ENCODE measurements at places on chromosomes 7 and 10.

GRCh38 chr7:129877146-129877792 is 75.5 kb downstream of the UBE2H start:
- no peak for DNase-seq

GRCh38 chr7:118861581-118861980 is 637.1 kb downstream of the ANKRD7 start:
- DNase-seq: no peak

- no peak for DNase-seq
These were observed 208.3 kb downstream of the LRMDA start for GRCh38 chr10:75639736-75640135.

GRCh38 chr10:12659706-12660105 is 310.4 kb downstream of the CAMK1D start:
- DNase-seq: no peak

DNA sequence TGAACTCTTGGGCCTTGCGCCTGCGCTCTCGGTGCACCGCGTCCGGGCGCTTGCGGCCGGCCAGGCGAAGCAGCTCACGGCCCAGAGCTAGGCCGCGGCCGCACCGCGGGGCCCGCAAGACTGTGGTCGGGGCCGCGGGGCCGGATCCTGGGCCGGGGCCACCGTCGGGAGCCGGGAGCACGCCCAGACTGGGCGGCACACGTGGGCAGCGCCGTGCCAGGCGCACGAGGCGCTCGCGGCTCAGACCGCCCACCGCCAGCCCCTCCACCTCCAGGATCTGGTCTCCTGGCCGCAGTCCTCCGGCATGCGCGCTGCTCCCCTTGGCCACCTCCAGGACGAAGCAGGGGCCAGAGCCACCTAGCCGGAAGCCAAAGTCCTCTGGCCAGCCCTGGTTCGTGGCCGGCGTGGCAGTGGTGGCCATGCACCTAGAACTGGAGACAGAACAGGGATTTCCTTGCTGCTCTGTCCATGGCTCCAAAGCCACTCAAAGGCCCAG is at the start of gene GRID2IP:
TSS of gene GRID2IP (minus strand) at position 446 of the 496 bp plus-strand sequence. CDS start at position 421, 25 bp downstream.
- no peak for DNase-seq

DNA sequence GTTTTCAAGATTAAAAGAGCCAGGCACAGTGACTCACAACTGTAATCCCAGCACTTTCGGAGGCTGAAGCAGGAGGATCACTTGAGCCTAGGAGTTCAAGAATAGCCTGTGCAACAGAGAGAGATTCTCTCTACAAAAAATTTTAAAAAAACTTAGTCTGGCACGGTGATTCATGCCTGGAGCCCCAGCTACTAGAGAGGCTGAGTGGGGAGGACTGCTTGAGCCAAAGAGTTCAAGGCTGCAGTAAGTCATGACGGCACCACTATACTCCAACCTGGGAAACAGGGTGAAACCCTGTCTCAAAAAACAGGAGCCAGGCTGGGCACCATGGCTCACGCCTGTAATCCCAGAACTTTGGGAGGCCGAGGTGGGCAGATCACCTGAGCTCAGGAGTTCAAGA is 86.6 kb upstream of the KCTD7 start:
- DNase-seq: no peak

DNA sequence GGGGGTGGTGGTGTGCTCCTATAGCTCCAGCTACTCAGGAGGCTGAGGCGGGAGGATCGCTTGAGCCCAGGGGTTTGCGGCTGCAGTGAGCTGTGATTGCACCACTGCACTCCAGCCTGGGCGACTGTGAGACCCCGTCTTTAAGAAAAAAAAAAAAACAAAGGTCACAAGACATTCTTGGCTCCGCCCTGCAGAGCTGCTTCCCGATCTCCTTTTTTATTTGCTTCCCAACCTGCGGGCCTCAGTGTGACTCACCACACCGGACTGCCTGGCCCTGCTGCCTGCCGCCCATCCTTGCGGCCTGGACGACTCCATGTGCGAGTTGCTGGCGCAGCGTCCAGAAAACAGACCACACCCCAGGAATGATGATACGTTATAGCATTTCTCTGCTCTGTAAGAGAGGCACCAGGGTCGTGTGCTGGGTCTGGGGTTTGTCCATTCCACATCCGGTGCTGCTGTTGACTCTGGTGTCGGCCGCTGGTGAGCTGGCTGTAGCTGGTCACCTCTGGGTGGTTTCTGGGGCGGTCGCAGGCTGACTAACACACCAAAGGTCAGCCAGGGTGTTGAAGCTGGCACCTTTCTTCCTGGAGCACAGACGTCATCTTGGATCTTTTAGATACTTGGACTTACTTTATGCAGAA is 123.6 kb downstream of the TCF7L2 start:
- no peak for DNase-seq

GRCh38 chr10:72328829-72329204 is 25.9 kb downstream of the DNAJB12 start:
- no peak for DNase-seq

- no peak for DNase-seq
These were observed 122.3 kb downstream of the TRIL start for GRCh38 chr7:28835800-28836199.

DNA sequence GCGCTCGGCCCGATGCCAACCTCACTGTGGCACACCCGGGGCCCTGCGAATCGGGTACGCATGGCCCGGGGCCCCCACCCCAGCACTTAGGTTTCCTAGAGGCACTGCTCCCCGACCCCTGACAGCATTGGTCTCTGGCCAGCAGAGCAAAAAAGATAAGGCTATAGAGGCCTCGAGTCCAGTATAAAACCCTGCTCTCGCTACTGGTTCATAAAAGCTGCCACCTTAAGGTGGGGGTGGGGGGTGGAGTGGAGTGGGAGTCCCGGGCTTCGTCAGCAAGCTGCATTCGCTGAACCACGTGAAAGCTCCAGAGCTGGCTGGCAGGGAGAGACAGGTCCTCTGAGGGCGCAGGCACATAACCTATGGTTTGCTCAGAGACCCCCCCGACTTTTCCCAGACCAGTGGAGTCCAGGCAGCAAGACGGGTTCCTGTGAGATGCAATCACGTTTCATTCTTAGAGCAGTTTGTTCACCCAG is 1.3 kb downstream of the KAZALD1 start:
- DNase-seq: no peak

DNA sequence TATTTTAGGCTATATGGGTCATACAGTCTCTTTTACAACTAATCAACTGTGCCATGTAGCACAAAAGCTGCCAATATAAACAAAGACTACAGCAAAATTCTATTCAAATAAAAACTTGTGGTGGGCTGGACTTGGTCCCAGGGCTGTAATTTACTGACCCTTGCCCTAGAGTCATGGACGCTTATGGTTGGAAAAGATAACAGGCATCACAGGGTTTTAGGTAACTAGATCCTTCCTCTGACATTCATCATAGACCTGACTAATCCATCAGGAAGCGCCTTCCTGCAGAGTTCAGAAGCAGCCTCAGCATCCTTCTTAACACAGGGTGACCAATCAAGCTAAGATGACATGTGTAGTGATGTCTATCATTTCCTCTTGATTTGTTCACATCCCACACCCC is 40.2 kb upstream of the GPAM start:
- no peak for DNase-seq

- no peak for DNase-seq
These were observed 664.8 kb upstream of the SEMA3D start for GRCh38 chr7:85851571-85852193.

- DNase-seq: no peak
These were observed 65.8 kb downstream of the SORCS3 start for GRCh38 chr10:104706886-104707285.

- DNase-seq: no peak
These were observed 64.9 kb downstream of the ZNF37A start for GRCh38 chr10:38159004-38159403.

GRCh38 chr10:22554461-22555182 is 159.8 kb downstream of the PIP4K2A start:
- DNase-seq: no peak

GRCh38 chr7:2735744-2736143 is 47.7 kb downstream of the AMZ1 start:
- DNase-seq: no peak

DNA sequence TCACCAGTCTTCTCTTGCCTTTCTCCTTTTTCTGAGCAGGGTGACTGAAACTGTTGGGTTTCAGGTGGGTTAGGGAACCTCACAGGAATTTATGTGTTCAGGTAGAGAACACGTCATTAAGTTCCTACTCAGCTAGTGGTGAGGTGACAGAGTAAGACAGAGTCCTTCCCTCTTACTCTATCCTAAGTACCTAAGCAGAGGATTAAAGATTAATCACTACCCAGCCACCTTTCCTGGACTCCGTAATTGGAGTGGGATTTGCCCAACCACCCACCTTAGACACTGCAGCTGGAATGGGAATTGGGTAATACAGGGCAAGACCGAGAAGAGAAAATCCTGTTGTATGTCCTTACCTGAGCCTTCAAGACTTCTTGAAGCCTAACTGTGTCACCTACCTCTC is 158.1 kb downstream of the LRRC4 start:
- DNase-seq: no peak

DNA sequence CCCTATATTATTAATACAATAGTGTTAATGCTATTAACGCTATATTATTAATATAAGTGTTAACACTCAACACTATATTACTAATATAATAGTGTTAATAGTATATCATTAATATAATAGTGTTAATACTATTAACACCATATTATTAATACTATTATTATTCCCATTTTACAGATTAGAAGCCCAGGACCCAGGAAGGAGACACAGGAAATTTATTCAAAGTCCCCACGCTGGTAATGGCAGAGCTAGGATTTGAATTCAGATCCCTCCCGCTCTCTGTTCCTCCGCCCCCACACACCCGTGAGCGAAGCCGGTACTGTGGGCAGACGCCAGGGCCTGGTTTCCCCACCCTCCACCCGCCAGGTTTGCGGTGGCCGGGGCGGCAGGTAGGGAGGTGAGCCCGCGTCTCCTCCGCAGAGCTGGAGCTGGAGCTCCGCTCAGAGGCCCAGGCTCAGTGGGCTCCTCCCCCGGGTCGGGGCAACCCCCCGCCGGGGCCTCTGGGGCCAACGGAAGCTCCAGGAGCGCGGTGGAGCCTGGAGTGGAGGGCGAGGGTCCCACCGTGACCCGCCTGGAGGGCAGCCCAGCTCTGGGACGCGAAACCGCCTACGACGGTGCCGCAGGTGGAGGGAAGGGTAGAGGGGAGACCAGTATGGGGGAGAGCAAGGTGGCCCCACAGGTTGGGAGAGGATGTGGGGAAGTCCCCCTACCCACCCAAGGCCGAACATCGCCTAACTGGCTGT is at the start of gene TMEM225B:
TSS of gene TMEM225B (plus strand) at position 506 of the 740 bp plus-strand sequence. CDS start 6,122 bp downstream, outside the sequence.
- DNase-seq: no peak

DNA sequence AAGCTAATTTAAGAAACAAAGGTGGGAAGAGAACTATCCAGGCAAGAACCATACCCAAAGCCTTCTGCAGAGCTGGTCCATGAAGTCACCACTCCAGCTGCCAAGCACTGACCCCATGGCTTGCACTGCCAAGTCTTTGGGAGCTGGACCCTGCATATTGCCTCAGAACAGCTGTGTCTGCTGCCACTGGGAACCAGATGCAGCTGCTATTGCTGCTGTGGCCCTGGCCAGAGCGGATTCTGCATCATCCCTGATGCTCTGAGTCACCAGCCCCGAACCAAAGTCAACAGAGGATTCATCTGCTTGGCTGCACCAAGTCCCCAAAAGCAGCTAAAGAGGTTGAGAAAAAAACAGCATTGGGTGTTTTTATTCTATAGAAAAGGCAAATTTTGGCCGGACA is 39.2 kb upstream of the GSAP start:
- DNase-seq: no peak

DNA sequence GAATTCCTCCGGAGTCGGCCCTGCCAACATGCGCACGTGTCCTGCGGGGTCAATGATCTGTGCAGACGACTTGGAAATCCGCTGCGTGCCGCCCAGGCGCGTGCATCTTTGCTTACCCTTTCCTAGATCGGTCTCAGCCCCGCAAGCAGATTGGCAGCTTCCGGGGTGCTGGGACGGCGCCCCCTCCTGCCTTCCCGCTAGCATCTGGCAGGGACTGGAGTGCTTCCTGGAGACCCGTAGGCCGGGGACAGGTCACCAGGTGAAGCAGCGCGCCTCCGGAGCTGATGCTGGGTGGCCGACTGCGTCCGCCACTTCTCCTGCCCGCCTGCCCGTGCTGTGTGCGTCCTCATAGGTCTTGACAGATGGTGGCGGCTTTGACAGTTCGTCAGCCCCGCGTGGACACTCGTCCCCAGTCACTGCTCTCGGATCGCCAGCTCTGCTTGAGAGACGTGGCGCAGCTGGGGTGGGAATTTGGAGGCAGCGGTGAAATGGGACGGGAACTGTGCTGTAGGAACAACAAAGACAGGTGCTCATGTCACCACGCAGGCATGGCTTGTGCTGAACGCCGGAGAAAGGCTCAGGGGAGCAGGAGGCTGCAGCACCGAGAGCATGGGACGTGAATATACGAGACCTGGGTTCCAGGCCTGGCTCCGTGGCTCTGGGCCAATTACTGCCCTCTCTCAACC is 21.9 kb upstream of the KCNK18 start:
- no peak for DNase-seq

DNA sequence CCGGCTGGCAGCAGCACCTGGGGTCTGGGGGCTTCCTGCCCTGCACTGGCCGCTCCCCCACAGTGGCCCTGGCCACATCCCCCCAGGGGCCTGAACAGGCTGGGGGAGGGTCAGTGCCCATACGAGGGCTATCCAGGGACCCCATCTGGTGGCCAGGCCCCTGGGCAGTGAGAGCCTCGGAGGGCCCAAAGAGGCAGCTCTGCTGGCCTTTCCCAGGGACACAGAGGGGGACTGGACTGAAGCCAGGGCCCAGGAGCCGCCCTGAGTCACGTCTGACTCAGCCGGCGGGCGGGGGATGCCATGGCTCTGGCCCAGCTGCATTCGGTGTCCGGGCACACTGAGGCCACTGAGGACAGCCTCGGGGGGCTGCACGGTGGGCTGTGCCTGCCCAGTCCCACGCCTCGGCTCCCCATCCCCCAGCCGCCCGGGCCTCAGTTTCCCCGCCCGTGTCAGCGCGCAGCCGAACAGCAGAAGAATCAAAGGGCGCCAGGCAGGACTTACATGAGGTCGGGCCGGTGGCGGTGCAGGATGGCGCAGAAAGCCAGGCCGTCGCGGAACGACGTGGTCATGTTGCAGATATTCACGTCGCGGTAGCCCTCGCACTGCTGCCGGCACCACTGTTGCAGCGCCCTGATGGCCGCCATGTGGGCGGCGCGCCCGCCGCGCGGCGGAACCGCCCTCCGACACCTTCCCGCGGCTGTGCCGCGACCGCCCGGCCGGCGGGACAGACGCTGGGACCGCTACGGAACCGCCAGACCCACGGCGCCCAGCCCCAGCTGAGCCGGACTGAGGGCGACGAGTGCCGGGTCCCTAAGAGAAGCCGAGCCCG is at the start of gene MICALL2:
TSS of gene MICALL2 (minus strand) at position 788 of the 829 bp plus-strand sequence. CDS start at position 644, 144 bp downstream.
- no peak for DNase-seq

DNA sequence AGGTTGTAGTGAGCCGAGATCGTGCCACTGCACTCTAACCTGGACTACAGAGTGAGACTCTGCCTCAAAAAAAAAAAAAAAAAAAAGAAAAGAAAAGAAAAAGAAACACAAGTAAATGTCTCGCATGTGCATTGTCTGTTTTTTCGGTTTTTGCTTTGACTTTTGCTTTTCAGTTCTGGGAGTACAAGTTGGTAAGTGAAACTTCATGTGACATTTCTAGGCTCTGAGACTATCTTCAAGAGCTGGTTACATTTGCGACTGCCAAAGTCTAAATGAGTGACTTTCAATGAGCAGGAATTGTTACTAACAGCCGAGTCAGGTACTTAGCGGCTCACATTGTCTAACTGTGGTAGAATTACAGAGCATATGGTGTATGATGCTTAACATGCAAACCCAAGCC is 107.0 kb upstream of the CELF2 start:
- no peak for DNase-seq

Data from GM18507 (cell line).